Glomerular endothelial cell (primary cell): ENCODE measurements at places on chromosomes 12 and 14. TPM values are rescaled to one million over a fixed set of nuclear protein-coding genes. Genes with fewer than 3 reads are reported as not detected.

The KRT82 gene
- total RNA-seq: not detected in 2 replicates

The TPH2 gene
- not detected in 2 replicates for total RNA-seq

The SLC25A21 gene
- 0.58 and 1.7 TPM in 2 replicates for total RNA-seq

The FSCB gene
- total RNA-seq: not detected in 2 replicates

The DCN gene
- total RNA-seq: 5.6 and 16.2 TPM in 2 replicates

The TMEM119 gene
- total RNA-seq: not detected in 2 replicates

The RAD51B gene
- total RNA-seq: 4.6 and 9.7 TPM in 2 replicates

The FAIM2 gene
- total RNA-seq: not detected in 2 replicates

The ACOT4 gene
- 0.29 and 1.4 TPM in 2 replicates for total RNA-seq

The NGB gene
- not detected in 2 replicates for total RNA-seq

The CLMN gene
- 2.6 and 3.0 TPM in 2 replicates for total RNA-seq

The SLC38A6 gene
- total RNA-seq: 40.9 and 43.0 TPM in 2 replicates

The PRPH gene
- total RNA-seq: 1.5 TPM in 1 of 2 replicates, not detected in the other

The SLC6A13 gene
- not detected in 2 replicates for total RNA-seq

The NKX2-1 gene
- total RNA-seq: not detected in 2 replicates

The SELPLG gene
- 0.48 and 0.58 TPM in 2 replicates for total RNA-seq

The GDF11 gene
- 6.1 and 12.5 TPM in 2 replicates for total RNA-seq

The WDR89 gene
- 7.1 and 9.0 TPM in 2 replicates for total RNA-seq

The SLC24A4 gene
- total RNA-seq: 0.15 and 0.18 TPM in 2 replicates

The ZFHX2 gene
- 0.93 and 1.8 TPM in 2 replicates for total RNA-seq

The MED6 gene
- total RNA-seq: 24.0 and 26.8 TPM in 2 replicates

The ZC2HC1C gene
- total RNA-seq: 0.93 and 1.5 TPM in 2 replicates

The APOF gene
- not detected in 2 replicates for total RNA-seq

The CD69 gene
- total RNA-seq: 16.9 and 32.5 TPM in 2 replicates

The GSC gene
- total RNA-seq: not detected in 2 replicates

The LRFN5 gene
- 0.41 and 1.4 TPM in 2 replicates for total RNA-seq

The OVCH1 gene
- not detected in 2 replicates for total RNA-seq

The LYZ gene
- total RNA-seq: not detected in 2 replicates

The HCAR3 gene
- total RNA-seq: not detected in 2 replicates

The TMTC2 gene
- 6.2 and 8.8 TPM in 2 replicates for total RNA-seq

The TEAD4 gene
- 33.3 and 47.5 TPM in 2 replicates for total RNA-seq

The P2RX2 gene
- not detected in 2 replicates for total RNA-seq

The ITGB7 gene
- total RNA-seq: not detected in 2 replicates

The ACRBP gene
- total RNA-seq: 0.58 TPM in 1 of 2 replicates, not detected in the other

The FOXG1 gene
- total RNA-seq: not detected in 2 replicates

The SALL2 gene
- total RNA-seq: 2.9 and 4.6 TPM in 2 replicates

The PAWR gene
- total RNA-seq: 28.2 and 65.0 TPM in 2 replicates

The WNT1 gene
- not detected in 2 replicates for total RNA-seq

The SARNP gene
- 94.4 and 103 TPM in 2 replicates for total RNA-seq
